ENCODE measurements at places on chromosomes 13 and 19. TPM values are rescaled to one million over a fixed set of nuclear protein-coding genes. Genes with fewer than 3 reads are reported as not detected.

The SULT2B1 gene
- not detected for total RNA-seq

The NMRK2 gene
- not detected for total RNA-seq

The SHISA2 gene
- 0.32 TPM for total RNA-seq

The CEACAM6 gene
- not detected for total RNA-seq

The KRTDAP gene
- not detected for total RNA-seq

The ZNF665 gene
- 1.6 TPM for total RNA-seq

The RPS16 gene
- 80.1 TPM for total RNA-seq

The TNFSF9 gene
- 0.69 TPM for total RNA-seq

The TMED1 gene
- 55.0 TPM for total RNA-seq
